ENCODE measurements at places on chromosomes 7 and 10. TPM values are rescaled to one million over a fixed set of nuclear protein-coding genes. Genes with fewer than 3 reads are reported as not detected.

- no peak overlapping the region for H3K27ac ChIP-seq
- no peak for DNase-seq
- H3K27me3 ChIP-seq: peaks cover under 1% of the 10 kb centered on the region
- no peaks in the 10 kb centered on the region for H3K4me1 ChIP-seq
- H3K36me3 ChIP-seq: no peaks in the 10 kb centered on the region
- no peak overlapping the region for H3K4me3 ChIP-seq
These were observed 27.2 kb upstream of the CTBP2 start for GRCh38 chr10:125187238-125188194.

GRCh38 chr7:1274876-1275375 is 42.3 kb downstream of the UNCX start:
- H3K4me3 ChIP-seq: no peak overlapping the region
- no peaks in the 10 kb centered on the region for H3K4me1 ChIP-seq
- no peak overlapping the region for H3K27ac ChIP-seq
- no peak for DNase-seq
- no peaks in the 10 kb centered on the region for H3K36me3 ChIP-seq
- H3K27me3 ChIP-seq: no peaks in the 10 kb centered on the region

- no peak overlapping the region for H3K27ac ChIP-seq
- H3K4me1 ChIP-seq: peaks cover 21% of the 10 kb centered on the region
- H3K4me3 ChIP-seq: no peak overlapping the region
- peaks cover 49% of the 10 kb centered on the region for H3K36me3 ChIP-seq
These were observed 27.2 kb downstream of the C1GALT1 start for GRCh38 chr7:7209412-7210050.

GRCh38 chr7:71982851-71983250 is 429.3 kb downstream of the CALN1 start:
- no peak for DNase-seq
- H3K4me1 ChIP-seq: no peaks in the 10 kb centered on the region
- H3K36me3 ChIP-seq: no peaks in the 10 kb centered on the region
- no peak overlapping the region for H3K4me3 ChIP-seq

GRCh38 chr7:72709909-72710308 is 118.1 kb downstream of the TYW1B start:
- no peak overlapping the region for H3K27ac ChIP-seq
- no peaks in the 10 kb centered on the region for H3K4me1 ChIP-seq

DNA sequence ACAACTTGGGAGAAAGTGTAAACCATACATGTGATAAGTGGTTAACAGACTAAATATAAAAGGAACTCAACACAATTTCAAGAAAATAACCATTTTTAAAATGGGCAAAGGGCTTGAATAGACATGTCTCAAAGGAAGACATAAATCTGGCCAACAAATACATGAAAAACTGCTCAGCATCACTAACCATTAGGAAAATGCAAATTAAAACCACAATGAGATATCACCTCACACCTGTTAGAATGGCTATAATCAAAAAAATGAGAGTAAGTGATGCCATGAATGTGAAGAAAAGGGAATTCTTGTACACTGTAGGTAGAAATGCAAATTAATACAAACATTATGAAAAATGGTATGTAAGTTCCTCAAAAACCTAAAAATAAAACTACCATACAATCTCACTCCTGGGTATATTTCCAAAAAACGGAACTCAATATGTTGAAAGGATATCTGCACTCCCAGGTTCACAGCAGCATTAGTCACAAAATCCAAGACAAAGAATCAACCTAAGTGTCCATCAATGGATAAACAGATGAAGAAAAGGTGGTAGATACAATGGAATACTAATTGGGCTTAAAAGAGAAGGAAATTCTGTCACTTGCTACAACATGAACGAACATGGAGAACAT is 5.6 kb downstream of the SNX13 start:
- no peak for DNase-seq
- H3K27ac ChIP-seq: no peak overlapping the region

DNA sequence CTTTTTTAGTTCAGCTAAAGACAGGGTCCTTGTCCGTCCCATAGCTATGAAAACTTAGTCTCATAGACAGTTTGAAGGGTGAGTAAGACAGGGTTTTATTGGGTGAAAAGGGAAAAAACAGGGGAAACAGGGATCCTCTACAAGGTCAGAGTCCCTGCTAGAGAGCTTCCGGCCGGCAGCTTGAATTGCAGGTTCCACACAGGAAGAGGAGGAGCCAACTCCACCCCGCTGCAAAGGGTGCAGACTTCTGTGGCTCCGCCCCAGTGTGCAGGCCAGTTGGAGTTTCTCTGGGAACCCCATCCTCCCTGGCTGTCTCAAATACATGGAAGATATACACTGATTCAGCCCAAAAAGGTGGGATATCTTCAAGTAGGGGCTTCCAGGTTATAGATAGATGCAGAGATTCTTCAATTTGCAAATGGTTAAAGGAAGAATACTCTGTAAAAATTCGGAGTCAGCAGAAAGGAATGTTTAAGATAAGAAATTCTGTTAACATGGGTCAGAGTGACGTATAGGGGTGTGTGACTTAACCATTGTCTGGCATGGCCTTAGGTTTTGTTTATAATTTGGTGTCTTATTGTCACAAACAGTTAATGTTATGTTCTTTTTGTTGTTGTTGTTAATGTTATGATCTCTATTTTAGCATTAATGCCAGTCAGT is 34.6 kb upstream of the HECW1 start:
- H3K4me1 ChIP-seq: no peaks in the 10 kb centered on the region
- peaks cover 15% of the 10 kb centered on the region for H3K27me3 ChIP-seq
- no peak for DNase-seq
- no peak overlapping the region for H3K27ac ChIP-seq

GRCh38 chr7:1210979-1211608 is 21.6 kb upstream of the UNCX start:
- no peaks in the 10 kb centered on the region for H3K36me3 ChIP-seq
- H3K27me3 ChIP-seq: peaks cover 24% of the 10 kb centered on the region
- H3K27ac ChIP-seq: no peak overlapping the region
- no peak overlapping the region for H3K4me3 ChIP-seq
- no peaks in the 10 kb centered on the region for H3K4me1 ChIP-seq

DNA sequence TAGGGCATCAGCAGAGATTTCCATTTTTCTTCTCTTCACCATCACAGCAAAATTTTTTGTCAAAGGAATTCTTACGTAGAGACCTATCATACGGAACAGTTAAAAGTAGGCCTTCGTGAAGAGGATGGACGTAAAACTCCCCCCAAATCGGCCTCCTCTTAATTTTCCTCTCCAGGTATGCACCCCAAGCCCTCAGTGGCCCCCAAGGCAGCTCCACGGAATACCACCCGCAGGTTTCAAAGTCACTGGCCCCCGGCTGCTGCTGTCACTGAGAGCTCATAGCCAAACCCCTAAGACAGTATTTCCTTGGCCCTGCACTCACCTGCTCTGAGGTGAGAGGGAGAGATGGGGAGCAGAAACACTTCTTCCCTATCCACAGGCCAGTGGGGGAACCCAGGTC is 8.8 kb downstream of the PODXL start:
- peaks cover 3% of the 10 kb centered on the region for H3K27me3 ChIP-seq
- no peaks in the 10 kb centered on the region for H3K36me3 ChIP-seq
- DNase-seq: no peak
- no peak overlapping the region for H3K27ac ChIP-seq
- peaks cover 12% of the 10 kb centered on the region for H3K4me1 ChIP-seq

DNA sequence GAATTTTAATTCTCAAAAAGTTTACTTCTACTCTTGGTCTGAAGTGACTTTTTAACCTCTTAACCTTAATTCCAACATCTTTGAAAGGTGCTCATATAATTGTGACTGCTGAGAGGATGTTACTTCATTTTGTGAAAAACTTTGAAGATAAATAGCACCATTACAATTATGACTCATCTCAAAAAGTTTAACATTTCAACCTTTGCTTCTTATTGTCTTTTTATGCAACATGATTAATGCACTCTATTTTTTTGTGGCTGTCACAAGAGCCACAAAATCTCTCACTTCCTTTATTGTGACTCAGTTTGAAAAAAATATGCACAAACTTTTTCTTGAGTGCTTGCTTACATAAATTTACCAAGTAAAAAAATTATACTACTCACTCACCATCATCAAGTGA is 383.1 kb downstream of the LRRTM3 start:
- no peaks in the 10 kb centered on the region for H3K36me3 ChIP-seq
- no peak overlapping the region for H3K27ac ChIP-seq
- no peak for DNase-seq
- no peaks in the 10 kb centered on the region for H3K4me1 ChIP-seq

DNA sequence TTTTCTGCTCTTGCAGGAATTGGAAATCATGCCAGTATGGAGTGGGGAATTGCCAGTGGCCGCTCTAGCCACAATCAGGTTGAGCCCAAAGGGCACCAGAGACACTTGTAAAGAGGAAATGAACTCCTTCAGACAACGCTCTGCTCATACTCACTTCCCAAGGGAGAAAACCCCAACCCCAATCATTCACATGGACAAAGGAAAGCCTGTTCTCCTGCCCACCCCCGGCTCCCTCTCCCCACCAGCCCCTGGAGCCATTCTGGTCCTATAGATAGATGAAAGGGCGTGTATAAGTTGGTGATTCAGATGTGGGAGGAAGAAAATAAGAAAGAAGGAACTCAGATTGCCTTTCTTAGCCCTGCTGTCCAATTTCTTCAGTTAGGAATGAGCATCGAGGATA is 57.4 kb downstream of the GFRA1 start:
- H3K4me3 ChIP-seq: no peak overlapping the region
- no peaks in the 10 kb centered on the region for H3K36me3 ChIP-seq
- no peaks in the 10 kb centered on the region for H3K4me1 ChIP-seq
- DNase-seq: no peak

The PNLIPRP1 gene
- not detected for total RNA-seq

The COA1 gene
- total RNA-seq: 52.7 TPM

The SEMA3A gene
- 2.0 TPM for total RNA-seq

The CCL26 gene
- not detected for total RNA-seq

The GRB10 gene
- 6.3 TPM for total RNA-seq

The SPDYE2 gene
- 0.31 TPM for total RNA-seq

Data from activated CD8-positive, alpha-beta T cell treated with anti-CD3 and anti-CD28 coated beads, Interleukin-2, amount 10 ng/mL, durations not matched to agents 7 days and 5 days (primary cell).